ENCODE measurements at places on chromosomes 1 and 21.

GRCh38 chr1:154726443-154726842 lies 118.5 kb upstream of the ADAR start:
- DNase-seq, result no peak

DNA sequence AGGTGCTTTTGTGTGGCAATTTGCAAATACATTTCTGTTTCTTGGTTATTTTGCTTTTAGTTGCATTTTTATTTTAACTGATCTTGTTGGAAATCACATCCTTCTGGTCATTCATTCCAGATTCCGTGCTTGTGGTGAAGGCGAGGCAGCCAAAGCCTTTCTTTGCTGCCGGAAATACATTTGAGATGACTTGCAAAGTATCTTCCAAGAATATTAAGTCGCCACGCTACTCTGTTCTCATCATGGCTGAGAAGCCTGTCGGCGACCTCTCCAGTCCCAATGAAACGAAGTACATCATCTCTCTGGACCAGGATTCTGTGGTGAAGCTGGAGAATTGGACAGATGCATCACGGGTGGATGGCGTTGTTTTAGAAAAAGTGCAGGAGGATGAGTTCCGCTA lies 34.8 kb upstream of the CD101 start:
- no peak for DNase-seq

DNA sequence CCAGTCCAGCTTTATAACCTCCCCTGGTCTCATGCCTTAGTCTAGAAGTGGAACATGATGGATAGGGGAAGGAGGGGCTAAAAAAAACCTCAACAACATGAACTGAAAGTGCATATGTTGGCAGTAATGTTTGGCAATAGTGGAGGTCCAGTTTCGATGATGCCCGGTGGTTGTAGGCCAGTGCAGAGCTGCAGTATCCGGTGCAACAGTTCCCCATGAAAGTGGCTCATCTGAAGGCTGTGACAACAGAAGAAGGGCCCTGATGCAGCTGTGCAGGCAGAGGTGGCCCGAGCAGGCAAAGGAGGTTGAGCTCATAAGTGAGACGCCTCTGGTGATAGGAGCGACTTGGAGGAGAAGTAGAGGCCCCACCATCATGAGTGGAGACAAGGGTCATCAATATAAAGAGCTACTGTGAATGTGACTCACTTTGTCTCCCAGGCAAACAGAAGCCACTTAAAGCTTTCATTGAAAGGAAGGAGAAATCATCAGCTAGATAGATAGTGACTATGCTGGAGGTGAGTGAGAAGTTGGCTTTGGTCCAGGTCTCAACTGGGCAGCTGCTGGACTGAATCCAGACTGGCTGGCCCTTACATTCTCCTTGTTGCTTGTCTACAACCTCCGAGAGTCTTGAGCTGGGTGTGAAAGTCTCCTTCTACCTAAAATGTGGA lies 10.2 kb upstream of the CREG1 start:
- no peak for DNase-seq

- no peak for DNase-seq
These were observed 11.1 kb upstream of the CD48 start for GRCh38 chr1:160722726-160723125.

Measured in activated naive CD4-positive, alpha-beta T cell (primary cell).